Large intestine (tissue), 12 donors: ENCODE measurements at places on chromosomes 7 and 10.
A peak's percentile ranks its signal among the peaks of the same experiment; 100 is the strongest.

DNA sequence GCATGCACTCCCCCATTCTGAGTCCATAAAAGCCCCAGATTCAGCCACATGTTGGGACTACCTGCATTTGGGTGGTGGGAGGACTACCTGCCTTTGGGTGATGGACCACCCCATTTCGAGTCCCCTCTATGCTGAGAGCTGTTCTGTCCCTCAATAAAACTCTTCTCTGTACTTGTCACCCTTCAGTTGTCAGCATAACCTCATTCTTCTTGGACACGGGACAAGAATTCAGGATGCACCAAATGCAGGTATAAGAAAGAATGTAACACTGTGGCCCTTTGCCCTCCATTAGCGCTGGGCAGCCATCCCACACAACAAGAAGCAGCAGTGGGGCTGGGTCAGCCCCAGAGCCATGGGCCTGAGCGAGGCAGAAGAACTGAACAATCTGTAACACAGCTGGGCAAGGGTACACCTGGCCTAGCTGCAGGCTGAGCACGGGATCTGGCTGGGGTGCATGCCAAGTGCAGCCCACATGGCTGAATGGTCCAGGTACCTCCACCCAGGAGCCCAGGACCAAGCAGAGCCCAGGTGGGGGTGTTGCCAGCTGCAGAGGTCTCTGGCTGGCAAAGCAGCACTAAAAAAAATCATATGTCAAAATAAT, 1344.3 kb upstream of the LRRTM3 start:
- peak; percentile 20 for DNase-seq
- H3K27me3 ChIP-seq, result no peaks in the 10 kb centered on the region
- no peak overlapping the region for H3K4me3 ChIP-seq
- no peaks in the 10 kb centered on the region for H3K4me1 ChIP-seq
- no peak overlapping the region for H3K27ac ChIP-seq

- no peaks in the 10 kb centered on the region for H3K27me3 ChIP-seq
- H3K4me1 ChIP-seq, result no peaks in the 10 kb centered on the region
- DNase-seq, result peak; percentile 7
- no peaks in the 10 kb centered on the region for H3K36me3 ChIP-seq
- no peak overlapping the region for H3K4me3 ChIP-seq
- no peak overlapping the region for H3K27ac ChIP-seq
Measured at GRCh38 chr7:119197877-119198527, 973.5 kb downstream of the ANKRD7 start.

DNA sequence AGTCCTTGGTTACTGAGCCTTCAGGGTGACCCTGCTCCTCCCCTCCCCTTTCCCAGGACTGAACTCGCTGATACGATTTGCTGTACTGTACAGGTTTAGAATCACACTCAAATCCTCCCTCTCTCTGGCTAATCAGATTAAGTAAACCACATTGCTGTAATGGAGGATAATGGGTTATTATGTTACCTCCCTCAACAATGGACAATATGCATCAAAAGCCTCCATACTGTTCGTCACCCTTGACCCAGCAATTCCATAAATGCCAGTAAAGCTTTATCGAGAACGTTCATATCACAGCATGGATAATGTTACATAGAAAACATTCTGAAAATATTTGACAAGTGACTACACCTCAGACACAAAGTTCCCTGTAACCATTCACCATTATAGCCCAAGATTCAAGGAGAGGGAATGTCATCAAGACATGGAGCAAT, 61.7 kb downstream of the FAM107B start:
- no peaks in the 10 kb centered on the region for H3K4me1 ChIP-seq
- no peaks in the 10 kb centered on the region for H3K27me3 ChIP-seq
- no peaks in the 10 kb centered on the region for H3K36me3 ChIP-seq
- H3K27ac ChIP-seq, result no peak overlapping the region
- no peak for DNase-seq

DNA sequence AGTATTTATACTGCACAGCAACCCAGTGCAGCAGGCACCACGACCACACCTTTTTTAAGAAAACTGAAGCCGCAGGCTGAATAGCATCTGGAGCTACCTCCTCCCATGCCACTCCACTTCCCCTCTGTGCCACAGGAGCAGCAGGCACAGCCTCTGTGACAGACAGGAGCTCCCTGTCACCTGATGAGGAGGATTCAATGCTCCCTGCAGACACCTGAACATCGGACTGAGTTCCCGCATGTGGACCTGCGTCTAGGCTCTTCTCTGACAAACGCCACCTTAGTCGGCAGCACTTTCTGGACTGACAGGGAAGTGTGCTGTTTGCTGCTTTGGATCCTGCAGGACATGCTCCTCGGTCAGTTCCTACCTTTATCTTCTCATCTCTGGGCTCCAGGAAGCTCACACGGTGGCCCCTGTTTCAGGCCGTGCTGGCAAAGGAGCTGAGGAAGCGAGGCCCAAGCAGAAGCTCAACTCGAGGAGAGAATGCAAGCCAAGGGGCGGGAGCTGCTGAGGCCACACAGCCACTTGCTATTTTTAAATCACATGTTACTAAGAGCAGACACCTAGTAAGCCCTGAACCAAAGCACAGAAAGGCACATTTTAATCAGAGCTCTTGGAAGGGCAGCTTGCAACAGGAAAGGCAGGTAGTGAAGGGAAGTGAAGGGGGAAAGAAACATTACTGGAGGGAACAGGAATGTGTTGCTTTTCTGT, 56.6 kb downstream of the VOPP1 start:
- DNase-seq, result no peak
- H3K4me1 ChIP-seq, result no peaks in the 10 kb centered on the region

DNA sequence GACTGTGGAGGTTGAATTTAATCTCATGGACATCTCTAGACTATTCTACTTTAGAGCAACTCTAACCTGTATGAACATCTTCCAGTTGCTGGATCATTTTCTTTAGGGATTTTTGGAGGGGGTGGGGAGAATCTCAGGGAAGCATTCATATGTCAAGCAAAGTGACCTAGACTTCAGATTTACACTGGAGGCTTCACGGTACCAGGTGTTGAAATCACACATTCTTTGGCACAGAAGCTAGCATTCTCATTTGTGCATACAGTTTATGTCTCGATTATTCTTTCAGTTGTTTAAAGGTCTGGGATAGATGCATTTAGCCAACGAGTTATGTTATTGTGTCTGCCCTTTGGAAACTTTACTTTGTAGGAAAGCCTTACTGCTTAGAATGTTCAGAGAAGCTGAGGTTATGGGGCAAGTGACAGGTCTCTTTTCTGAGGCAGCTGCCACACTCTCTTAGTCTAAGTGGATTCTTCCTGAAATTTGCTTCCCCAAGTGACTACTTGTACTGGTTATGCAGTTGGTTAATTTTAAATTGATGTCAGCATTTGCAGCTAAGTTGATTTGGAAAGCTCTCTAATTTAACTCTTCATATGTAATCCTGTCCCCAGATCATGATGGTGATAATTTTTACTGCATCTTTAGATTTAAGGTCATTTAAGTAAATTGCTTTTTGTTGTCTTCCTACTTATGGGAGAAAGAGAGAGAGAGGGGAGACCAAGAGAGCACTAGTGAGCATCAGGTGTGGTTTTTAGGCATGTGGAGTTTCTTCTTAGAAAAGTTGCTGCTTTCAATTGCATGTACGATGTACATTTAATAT, 153.8 kb downstream of the PRKG1 start:
- H3K4me3 ChIP-seq, result no peak overlapping the region
- H3K27ac ChIP-seq, result no peak overlapping the region
- no peaks in the 10 kb centered on the region for H3K4me1 ChIP-seq
- DNase-seq, result no peak
- H3K27me3 ChIP-seq, result no peaks in the 10 kb centered on the region

- H3K36me3 ChIP-seq, result peaks cover 15% of the 10 kb centered on the region
- H3K27me3 ChIP-seq, result no peaks in the 10 kb centered on the region
- H3K27ac ChIP-seq, result peak overlapping the region; percentile 94
- peak overlapping the region; percentile 92 for H3K4me3 ChIP-seq
Measured at GRCh38 chr10:68957654-68958053, 1.7 kb downstream of the DDX21 start.

- H3K27me3 ChIP-seq, result peaks cover 12% of the 10 kb centered on the region
- H3K4me3 ChIP-seq, result no peak overlapping the region
- H3K4me1 ChIP-seq, result no peaks in the 10 kb centered on the region
- H3K36me3 ChIP-seq, result no peaks in the 10 kb centered on the region
Measured at GRCh38 chr7:140646931-140647647, 6.5 kb upstream of the DENND2A start.

DNA sequence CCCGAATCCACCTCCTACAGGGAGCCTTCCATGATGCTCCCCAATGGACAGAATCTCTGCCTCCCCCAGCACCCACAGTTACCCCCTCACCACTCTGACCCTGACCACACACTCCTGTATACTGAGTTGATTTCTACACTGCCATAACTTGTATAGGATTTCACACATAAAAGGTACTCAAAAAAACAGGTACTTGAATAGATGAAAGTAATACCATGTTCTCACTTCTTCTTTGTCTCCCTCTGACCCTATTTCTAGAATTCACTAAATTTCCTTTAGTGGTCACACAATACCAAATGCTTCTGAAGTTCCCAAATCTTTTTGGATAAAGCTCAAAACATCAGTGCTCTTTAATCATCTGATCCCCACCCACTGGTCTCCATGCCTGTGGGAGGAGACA, 45.4 kb downstream of the HSPA12A start:
- H3K4me1 ChIP-seq, result peaks cover 6% of the 10 kb centered on the region
- H3K36me3 ChIP-seq, result no peaks in the 10 kb centered on the region
- no peak overlapping the region for H3K27ac ChIP-seq
